C1 segment of cervical spinal cord (tissue), 14 donors: ENCODE measurements at places on chromosomes 11 and 22.

GRCh38 chr11:85930879-85931366 lies 75.7 kb downstream of the CCDC83 start:
- no peak for DNase-seq

- DNase-seq, result peak; percentile 26
Measured at GRCh38 chr22:41909310-41910049, 5.4 kb downstream of the SHISA8 start.

DNA sequence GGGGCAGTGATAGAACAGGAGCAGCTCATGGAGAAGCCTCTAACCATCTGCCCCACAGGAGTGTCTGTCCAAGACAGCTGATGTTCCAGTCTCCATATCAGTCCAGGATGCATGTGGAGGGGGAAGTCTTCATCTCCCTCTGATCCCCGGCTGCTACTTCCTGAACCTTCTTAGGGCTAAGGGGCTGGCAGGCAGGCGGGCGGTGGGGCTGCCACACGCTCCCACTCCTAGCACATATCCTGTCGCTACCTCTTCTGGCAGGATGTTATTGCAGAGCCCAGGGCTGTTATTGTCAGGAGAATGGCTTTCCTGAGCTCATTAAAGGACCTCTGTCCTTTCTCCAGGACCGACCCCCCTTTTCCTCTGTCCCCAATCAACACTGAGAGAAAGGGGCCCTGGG lies 25.4 kb downstream of the LRRC55 start:
- no peak for DNase-seq

DNA sequence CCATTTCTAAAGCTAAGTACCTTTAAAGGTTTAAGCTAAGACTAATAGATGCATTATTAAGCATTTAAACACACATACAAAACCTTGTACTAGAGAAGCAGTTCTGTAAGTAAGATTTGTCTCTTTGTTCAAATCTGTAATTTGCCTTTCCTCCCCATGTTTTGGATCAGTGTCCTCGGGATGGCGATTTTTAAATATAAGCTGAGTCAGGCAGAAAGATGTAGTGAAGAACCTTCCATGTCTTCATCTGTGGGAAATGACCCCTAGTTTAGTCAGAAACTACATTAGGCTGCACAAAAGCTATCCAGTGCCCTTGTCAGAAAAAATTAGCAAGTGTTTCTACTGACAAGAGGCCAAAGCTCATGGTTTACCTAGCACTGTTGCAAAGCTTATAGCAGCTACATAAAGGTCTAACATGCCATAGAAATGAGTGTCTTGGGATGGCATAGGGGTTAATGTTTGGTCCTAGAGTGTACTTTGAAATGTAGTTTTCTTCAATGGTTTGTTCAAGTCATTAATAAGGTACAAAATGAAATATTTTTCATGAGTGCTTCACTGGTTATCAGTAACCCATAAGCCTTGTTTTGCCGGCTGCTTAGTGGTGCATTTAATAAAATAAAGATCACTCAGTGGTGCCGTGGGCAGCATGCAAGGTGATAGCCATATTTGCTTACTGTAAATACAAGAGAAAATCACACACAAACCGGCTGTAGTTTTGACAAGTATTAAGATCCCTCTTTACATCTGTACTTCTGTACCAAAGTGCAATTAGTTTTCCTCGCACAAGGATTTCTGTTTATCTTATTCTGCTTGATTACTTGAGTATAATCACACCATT lies 139.8 kb downstream of the ELP4 start:
- no peak for DNase-seq

DNA sequence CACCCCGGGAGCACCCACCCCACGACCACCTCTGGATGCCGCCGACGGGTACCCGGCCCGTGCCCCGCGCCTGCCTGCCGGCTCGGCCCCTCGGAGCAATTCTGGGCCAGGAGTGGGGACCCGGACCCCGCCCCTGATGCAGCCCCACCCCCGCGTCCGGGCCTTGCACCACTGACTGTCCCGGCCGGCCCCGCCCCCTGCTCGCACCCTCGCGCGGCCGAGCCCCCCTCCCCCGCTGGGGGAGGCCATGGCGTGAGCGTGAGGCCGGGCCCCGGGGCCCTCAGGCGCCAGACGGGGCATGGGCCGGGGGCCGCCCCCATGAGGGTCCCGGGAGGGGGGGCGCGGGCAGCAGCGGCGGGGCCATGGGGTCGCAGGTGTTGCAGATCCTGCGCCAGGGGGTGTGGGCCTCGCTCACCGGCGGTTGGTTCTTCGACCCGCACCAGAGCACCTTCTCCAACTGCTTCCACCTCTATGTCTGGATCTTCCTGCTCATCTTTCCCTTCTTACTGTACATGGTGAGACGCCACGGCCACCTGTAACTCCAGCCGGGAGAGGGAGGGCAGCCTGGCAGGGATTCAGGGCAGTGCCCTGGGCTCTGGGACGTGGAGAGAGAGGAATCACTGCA lies 486 bp downstream of the PCNX3 start:
- no peak for DNase-seq

- DNase-seq, result no peak
Measured at GRCh38 chr11:42972741-42973140, 339.1 kb upstream of the API5 start.

GRCh38 chr11:67354075-67355022 lies 1.0 kb upstream of the POLD4 start:
- peak; percentile 76 for DNase-seq

- no peak for DNase-seq
Measured at GRCh38 chr11:78009062-78009461, 14.0 kb downstream of the KCTD14 start.
